ENCODE measurements at places on chromosomes 5 and 9.
A peak's percentile ranks its signal among the peaks of the same experiment; 100 is the strongest.

DNA sequence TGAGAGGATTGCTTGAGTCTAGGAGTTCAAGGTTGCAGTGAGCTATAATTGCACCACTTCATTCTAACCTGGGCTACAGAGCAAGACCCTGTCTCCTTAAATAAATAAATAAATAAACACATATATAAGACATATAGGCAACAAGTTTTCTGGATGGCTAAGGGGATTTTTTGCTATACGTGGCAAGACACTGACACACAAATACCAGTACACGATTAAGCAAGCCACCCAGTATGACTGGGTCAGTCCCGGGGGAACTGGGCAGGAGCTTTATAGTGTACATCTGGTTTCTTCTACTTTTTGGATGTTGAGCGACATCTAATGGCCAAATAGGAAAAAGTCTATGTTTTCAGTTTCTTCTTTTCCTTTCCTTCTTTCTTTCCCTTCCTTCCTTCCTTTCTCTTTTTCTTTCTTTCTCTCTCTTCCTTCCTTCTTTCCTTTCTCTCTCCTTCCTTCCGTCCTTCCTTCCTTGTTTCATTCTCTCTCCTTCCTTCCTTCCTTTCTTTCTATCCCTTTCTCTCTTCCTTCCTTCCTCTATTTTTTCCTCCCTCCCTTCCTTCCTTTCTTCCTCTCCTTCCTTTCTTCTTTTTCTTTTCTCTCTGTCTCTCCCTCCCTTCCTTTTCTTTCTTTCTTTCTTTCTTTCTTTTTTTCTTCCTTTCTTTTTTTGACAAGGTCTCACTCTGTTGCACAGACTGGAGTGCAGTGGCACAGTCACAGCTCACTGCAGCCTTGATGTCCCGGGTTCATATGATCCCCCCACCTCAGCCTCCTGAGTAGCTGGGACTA lies 47.0 kb upstream of the PLIN2 start:
- peak; percentile 22 for DNase-seq

- no peak for DNase-seq
Observed at GRCh38 chr5:68365889-68366288, 150.3 kb downstream of the PIK3R1 start.

- DNase-seq: no peak
Observed at GRCh38 chr5:150178262-150178661, 11.6 kb upstream of the SLC6A7 start.

GRCh38 chr5:129973716-129974426 lies 69.6 kb downstream of the CHSY3 start:
- no peak for DNase-seq

GRCh38 chr5:122312591-122313406 lies 762 bp downstream of the SNCAIP start:
- no peak for DNase-seq

DNA sequence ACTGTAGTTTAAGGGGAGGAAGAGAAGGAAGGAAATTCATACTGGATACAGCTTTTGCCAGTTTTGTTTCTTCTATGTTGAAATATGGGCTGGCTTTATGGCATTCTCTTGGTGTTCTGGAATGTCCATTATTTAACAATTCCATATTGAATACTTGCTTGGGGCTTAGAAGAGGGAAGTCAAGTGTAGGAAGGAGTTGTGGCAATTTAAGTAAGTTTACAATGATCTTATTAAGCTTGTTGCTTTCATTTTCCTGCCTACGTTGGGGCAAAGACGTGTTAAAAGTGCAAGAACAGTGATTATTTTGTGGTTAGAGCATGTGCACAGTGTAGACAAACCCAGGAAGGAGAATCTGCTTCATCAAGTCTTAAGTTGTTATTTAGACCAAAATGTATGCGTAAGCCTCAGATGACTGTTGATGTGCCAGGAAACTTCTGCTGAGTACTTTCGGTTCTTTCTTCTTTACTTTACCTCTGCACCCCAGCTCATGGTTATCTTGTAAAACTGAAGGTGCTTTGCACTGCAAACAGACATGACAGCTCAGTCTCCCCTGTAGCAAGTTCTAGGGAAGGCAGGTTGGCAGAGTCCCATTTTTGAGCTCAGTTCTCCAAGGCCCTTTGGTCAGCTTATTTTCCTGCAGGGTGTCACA lies 75.8 kb downstream of the F2RL2 start:
- no peak for DNase-seq

DNA sequence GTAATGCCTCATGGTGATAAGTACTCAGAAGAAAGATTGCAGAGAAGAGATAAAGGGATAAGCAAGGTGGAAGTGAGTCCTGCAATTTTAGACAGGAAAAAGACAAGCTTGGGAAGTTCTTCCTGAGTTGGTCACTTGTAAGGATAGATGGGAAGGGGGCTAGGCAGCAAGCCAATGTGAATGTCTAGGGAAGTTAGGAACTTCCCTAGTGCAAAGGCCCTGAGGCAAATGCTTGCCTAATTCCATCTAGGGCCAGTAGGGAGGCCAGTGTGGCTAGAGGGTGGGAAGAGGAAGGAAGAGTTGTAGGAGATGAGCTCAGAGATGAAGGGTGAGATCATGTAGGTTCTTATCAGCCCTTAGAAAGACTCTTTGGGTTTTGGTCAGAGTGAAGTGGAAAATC lies 206.6 kb downstream of the MAT2B start:
- no peak for DNase-seq

GRCh38 chr9:106076711-106077110 lies 382.4 kb downstream of the TMEM38B start:
- DNase-seq: no peak
